ENCODE measurements at places on chromosomes 1 and 21.

DNA sequence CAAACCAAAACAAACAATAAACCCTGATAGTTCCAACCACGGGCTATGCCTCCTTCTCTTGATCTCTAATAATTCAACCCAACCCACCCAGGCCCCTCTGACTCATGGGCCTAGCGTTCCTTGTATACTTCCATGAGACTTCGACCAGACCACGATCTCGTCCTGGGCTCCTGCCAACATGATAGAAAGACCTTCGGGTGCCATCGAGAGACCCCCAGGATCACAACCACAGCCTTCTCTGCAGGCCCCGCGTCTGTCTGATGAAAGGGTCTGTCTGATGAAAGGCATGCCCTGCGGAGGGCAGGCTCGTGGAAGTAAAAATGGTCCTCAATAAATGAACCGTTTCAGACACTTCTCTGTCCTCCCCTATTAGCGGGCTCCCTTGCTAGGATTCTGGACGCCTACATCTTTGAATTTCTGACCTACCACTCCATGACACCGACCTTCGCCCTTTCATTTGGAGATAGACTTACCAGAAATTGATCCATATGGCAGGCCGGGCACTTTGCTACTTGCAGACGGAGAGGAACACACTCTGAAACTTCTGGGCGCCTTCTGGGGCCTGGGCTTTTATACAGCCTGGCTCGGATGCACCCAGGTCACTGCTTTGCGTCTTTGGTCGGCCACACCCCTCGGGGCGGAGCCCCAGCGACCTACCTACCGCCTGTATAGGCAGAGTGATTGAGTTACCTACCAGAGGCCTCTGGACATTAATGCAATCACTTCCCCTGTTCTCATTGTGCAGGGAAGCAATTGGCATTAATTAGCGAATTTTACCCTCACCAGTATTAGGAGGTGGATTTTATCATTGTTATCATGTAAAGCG is 5.3 kb upstream of the KLF18 start:
- no peak for DNase-seq

- no peak for DNase-seq
Observed at GRCh38 chr1:39842836-39843235, 40.5 kb downstream of the TRIT1 start.

- DNase-seq = no peak
Observed at GRCh38 chr1:119943216-119943615, 46.9 kb upstream of the ADAM30 start.

- no peak for DNase-seq
Observed at GRCh38 chr21:25688275-25689155, 46.2 kb downstream of the ATP5PF start.

GRCh38 chr1:10528066-10529014 is 53.6 kb downstream of the PEX14 start:
- no peak for DNase-seq

DNA sequence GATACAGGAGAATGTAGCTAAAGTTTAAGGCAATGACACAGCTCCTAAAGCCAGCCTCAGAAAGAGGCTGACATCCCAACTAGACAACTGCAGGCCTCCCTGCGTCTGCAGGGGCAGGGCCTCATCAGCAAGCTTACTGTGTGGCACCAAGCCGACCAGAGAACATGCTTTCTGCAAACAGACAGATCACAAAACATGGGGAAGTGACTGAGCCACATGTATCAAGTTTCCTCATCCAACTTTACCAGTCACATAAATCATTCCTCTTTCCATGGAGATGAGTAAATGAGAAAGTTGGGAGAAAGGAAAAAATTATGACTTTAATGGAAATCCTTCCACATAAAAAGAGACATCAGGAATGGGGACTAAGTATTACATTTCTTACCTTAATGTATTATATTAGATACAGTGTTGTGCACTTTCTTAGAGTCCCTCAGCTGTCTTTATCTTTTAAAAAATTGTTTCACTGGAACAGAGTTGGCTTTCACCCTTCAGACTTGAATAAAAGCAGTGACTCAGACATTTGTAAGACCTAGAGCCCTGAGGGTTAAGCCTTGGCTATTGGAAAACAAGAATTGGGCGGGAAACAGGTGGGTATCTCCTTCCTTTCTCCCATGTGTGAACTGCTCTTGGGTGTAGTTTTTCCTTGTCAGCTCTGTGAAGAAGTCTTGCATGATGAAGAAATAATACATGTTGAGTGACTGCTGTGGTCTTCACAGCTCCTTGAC is 305.7 kb upstream of the SNX7 start:
- no peak for DNase-seq

DNA sequence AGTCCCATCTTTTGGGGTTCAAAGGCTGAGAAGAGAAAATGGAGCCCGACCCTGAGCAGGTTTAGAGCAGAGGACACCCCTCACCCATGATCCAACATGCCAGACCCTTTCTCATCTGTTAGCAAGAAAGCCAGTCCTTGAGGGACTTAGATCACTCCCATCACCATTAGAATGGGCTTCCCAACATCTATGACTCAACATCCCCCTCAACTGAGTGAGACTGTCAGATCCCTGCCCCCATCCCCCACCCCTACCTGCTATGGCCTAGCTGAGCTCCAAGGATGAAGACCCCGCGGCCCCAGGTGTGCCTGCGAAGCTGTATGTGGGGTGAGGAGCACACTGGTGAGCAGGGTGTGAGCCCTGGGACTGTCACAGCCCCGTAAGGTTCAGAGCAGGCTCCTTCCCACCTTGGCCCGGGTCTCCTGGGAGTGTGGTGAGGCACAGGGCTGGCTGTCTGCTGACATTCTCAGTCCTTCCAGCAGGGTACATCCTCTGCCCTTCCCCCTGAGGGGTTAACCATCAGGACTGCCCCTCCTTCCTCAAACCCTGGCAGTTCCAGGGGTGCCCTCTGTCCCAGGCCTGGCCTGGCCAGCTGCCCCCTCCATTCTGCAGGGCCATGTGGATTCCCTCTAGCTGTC is 21.4 kb upstream of the BLACAT1 start:
- DNase-seq = no peak

GRCh38 chr1:161119092-161119903 is 1.4 kb downstream of the NIT1 start:
- peak; percentile 56 for DNase-seq

DNA sequence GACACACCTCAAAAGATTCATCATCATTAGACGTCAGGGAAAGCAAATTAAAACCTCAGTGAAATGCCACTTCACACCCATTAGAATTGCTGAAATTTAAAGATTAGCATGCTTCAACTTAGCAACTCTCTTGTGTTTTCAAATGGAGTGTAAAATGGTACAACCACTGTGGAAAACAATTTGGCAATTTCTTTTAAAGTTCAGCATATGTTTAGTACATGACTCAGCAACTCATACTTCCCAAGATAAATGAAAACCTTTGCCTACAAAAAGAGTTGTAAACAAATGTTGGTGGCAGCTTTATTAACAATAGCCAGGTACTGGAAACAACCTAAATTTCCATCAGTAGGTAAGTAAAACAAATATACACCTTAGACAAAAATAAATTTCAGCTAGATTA is 42.7 kb downstream of the ST3GAL3 start:
- no peak for DNase-seq

GRCh38 chr1:68653882-68654281 is 157.0 kb upstream of the DEPDC1 start:
- no peak for DNase-seq

GRCh38 chr1:147622731-147623130 is 47.6 kb downstream of the ACP6 start:
- DNase-seq = no peak

DNA sequence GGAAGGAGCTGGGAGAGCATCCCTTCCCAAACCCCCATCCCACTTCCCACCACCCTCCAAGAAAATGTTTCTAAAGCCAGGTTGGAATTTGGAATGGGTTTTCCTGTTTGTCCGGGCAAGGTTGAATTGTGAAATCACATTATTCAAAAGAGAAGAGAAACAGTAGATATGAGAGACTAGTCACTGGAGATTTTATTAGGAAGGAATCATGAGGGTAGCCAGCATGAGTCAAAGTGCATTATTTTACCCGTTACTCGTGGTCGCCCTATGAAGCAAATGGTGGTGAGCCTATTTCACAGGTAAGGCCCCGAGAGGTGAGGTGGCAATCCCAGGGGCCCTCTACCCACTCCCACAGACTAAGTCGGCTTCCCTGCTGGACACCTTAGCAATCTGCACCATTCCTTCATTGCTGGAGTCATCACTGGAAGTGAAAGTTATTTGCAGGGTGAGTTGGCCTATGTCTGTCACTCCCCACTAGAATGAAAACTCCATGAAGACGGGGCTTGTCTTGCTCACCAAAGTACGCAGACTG is 52.8 kb downstream of the TOMM20 start:
- DNase-seq = no peak

DNA sequence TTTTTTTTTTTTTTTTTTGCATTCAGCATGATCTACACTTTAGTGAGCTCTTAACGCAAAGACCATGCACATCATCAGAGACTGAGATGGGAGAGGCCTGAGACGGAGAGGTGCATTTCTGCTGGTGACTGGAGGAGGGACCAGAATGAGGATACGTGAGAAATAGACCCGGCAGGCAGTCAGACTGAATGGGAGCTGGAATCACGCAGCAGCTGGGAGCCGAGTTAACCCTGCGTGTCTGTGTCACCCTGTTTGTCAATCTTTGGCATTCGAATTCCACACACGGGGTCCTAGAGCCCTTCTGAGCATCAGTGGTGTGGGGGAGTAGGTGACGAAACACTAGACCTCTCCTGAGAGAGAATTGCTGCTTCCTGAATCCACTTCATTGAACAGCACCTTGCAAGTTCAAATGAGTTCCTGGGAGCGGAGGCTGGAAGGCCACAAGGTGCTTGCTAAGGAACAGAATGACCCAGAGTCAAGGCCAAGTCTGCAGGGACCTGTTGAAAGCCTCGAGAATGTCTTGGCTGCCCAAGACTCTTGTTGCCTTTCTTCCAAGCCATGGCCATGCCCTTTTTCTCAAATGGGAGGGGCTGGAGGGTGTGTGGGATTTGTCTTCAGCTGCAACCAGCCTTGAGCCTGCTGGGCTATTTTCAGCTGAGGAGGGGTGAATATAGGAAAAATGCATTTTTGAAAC is 123.3 kb downstream of the CNIH3 start:
- DNase-seq = no peak

- no peak for DNase-seq
Observed at GRCh38 chr1:73674945-73675561, 522.9 kb downstream of the LRRIQ3 start.

- DNase-seq = no peak
Observed at GRCh38 chr1:25735956-25736529, 64.0 kb upstream of the SELENON start.

GRCh38 chr1:7752512-7753417 is 18.3 kb upstream of the VAMP3 start:
- peak; percentile 3 for DNase-seq

- no peak for DNase-seq
Observed at GRCh38 chr1:16189921-16190621, 22.4 kb downstream of the ARHGEF19 start.

GRCh38 chr1:70455291-70455690 is 44.2 kb downstream of the CTH start:
- no peak for DNase-seq

DNA sequence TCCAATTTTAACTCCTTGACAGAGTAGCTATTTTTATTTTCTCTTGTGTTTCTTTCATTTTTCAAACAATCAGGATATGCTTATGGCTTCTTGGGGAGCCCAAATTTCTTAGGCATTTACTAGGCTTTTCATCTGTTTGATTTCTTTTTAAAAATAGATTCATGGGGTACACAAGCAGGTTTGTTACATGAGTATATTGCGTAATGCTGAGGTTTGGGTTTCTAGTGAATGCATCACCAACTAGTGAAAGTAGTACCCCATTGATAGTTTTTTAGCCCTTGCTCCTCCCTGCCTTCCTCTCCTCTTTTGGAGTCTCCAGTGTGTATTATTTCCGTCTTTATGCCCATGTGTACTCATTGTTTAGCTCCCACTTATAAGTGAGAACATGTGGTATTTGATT is 190.7 kb downstream of the CENPF start:
- no peak for DNase-seq

- peak; percentile 65 for DNase-seq
Observed at GRCh38 chr21:36134803-36135390, at the start of gene CBR3. CBR3 (plus strand) TSS chr21:36135079; CDS start chr21:36135193, 114 bp downstream.

GRCh38 chr1:172585348-172585747 is 52.4 kb downstream of the SUCO start:
- no peak for DNase-seq

DNA sequence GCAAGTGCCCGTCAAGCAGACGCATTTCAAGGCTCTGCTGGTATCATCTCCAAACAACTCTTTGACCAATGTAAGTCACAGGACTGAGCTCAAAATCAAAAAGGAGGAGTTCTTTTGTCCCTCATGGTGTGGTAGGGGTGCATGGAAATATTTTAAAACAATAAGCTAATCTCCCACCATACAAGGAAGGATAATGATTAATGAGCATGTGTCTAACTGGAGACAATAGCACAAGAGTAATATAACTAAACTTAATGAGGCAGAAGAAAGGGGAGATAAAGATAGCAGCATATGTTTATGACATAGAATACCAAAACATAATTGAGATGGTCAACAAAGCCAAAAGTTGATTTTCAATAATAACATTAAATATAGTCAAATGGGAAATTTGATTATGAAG is 668.0 kb upstream of the ZP4 start:
- DNase-seq = no peak

DNA sequence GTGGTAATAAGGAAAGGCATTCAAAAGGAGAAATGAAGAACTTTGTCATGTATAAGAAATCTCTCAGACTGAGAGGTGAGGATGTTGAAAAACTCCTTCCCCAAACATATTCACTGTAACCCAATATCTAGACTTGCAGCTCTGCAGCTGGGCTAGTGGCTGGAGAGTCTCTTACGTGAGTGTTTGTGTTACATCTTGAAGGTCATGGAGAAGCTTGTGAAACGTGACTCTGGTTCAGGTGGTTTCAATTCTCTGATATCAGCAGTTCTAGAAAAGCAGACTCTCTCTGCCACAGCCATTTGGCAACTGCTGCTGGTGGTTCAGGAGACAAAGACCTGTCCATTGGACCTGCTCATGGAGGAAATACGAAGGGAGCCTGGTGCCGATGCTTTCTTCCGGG is 55.0 kb upstream of the EPHA8 start:
- no peak for DNase-seq

GRCh38 chr1:43529206-43529731 is 1.4 kb upstream of the PTPRF start:
- DNase-seq = peak; percentile 77

GRCh38 chr1:46096269-46097148 is 35.9 kb downstream of the PIK3R3 start:
- no peak for DNase-seq

DNA sequence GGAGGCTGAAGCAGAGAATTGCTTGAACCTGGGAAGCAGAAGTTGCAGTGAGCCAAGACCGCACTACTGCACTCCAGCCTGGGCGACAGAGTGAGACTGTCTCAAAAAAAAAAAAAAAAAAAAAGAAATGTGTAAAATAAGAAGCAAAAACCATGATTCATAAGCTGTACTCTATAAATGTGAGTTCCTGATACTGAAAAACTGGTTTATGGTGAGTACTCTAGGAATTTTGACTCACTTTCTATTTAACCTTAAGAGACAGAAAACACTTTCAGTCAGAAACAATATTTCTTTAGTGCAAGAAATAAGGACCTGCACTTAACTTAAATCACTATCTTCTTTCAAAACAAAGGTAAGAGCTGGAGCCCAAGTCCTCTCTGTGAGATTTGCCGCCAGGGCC is 19.9 kb upstream of the POU2F1 start:
- DNase-seq = no peak

GRCh38 chr1:184112176-184112948 is 60.8 kb downstream of the TSEN15 start:
- no peak for DNase-seq
